ENCODE measurements at places on chromosomes 6 and 20. TPM values are rescaled to one million over a fixed set of nuclear protein-coding genes. Genes with fewer than 3 reads are reported as not detected.
A peak's percentile ranks its signal among the peaks of the same experiment; 100 is the strongest.

DNA sequence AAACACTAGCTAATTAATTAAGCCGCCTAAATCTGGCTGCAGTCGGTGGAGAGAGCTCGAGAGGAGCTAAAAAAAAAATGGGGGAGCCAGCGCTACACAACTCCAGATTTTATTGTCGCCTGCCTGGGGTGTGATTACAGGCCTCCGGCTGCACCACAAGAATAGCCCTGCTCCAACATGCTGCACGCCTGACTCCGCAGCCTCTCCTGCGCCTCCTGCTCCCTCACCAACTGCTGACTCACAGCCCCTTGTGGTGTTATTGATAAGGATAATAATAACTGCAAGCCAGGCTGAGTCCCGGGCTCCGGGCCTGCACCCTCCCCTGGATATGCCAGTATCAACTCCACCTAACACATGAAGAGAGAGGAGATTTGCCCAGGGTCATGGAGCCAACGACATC, 16.8 kb downstream of the SIRPA start:
- H3K4me3 ChIP-seq = no peak overlapping the region
- no peaks in the 10 kb centered on the region for H3K27me3 ChIP-seq

- no peak for DNase-seq
- H3K27ac ChIP-seq = no peak overlapping the region
- H3K36me3 ChIP-seq = no peaks in the 10 kb centered on the region
- no peak overlapping the region for H3K4me3 ChIP-seq
- peaks cover 1% of the 10 kb centered on the region for H3K27me3 ChIP-seq
These were observed 217.7 kb downstream of the FOXA2 start for GRCh38 chr20:22366631-22367030.

DNA sequence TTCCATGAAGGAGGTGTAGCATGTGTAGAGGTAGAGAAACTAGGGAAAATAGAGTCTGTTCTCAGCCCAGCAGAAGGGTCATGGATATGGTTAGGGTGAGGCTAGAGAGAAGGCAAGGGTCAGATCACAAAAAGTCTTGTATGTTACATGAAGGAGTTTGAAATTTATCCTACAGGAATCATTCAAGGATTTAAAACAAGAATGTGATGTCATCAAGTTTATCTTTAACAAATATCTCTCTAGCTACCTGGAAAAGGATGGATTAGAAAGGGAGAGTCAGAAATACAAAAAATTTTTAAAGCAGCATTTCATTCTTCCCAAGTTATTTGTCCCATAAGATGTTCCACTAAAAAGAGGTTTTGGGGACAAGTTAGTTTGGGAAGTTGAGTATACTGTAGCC, 4.4 kb upstream of the CHD6 start:
- no peaks in the 10 kb centered on the region for H3K27me3 ChIP-seq
- H3K36me3 ChIP-seq = no peaks in the 10 kb centered on the region
- DNase-seq = no peak

DDRGK1 gene
- 42.8 TPM for polyA plus RNA-seq

TP53TG5 gene
- polyA plus RNA-seq = not detected

DNA sequence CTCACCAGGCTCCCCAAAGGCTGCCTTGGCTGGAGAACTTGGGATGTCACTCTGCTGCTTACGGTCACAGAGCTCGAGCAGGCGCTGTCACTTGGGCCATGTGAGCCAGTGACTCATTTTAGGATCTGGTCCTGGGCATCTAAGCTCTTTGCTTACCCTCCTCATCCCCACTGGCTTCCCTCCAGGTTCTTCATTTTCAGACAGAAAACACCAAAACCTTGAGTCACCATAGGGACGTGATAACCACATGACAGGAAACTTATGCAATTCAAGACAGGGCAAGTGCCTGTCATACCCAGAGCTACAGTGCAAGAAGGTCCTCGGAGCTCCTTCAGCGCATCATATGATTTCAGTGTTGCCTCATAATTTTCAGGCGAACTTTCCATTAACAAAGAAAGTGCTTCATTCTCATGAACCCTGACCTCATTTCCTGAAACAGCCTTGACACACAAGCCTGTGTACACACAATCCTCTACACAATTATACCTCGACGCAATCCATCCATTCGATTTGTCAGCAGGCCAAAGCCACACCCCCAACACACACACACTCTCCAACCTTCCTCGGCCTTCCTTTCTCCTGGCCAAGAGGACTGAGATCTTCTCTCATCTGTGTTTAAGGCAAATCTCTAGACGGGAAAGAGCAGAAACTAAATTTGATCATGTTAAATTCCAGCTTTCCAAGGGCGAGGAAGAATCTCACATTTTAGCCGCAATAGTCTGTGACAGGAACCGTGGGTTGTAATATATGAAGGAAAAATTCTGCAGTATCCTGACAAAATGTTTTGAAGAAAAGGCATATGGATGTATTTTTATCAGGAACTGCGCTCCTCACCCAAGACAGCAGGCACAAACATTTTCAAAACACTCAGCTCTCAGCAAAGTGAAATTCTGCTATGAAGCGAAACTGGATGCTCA, 25.3 kb downstream of the TBC1D7 start:
- no peaks in the 10 kb centered on the region for H3K27me3 ChIP-seq
- peak overlapping the region; percentile 68 for H3K27ac ChIP-seq
- DNase-seq = peak; percentile 89

GRCh38 chr6:150466196-150466595, 97.4 kb downstream of the IYD start:
- no peaks in the 10 kb centered on the region for H3K4me1 ChIP-seq
- H3K27ac ChIP-seq = no peak overlapping the region
- no peak overlapping the region for H3K4me3 ChIP-seq
- DNase-seq = no peak
- H3K27me3 ChIP-seq = no peaks in the 10 kb centered on the region
- H3K36me3 ChIP-seq = no peaks in the 10 kb centered on the region

PRDM13 gene
- not detected for polyA plus RNA-seq

DNA sequence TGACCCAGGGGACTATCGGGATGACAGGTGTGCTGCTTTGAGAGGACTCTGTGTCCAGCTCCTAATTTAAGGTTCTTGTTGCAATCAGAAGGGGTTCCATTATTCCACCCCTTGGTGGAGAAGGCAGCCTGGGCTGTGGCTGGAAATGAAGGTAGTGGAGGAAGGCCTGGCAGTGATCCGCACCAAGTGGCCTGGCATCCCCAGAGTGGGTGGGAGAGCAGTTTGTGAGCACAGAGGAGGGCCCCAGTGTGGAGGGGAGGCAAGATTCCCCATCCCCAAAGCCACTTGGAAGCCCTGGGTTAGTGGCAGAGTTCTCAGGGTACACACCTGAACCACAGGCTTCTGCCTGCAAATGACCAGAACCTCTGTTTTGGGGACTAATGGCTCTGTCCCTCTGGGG, 2.3 kb downstream of the TGM3 start:
- no peaks in the 10 kb centered on the region for H3K36me3 ChIP-seq
- no peak overlapping the region for H3K4me3 ChIP-seq
- no peak for DNase-seq
- no peaks in the 10 kb centered on the region for H3K4me1 ChIP-seq
- H3K27me3 ChIP-seq = no peaks in the 10 kb centered on the region

TAGAP gene
- polyA plus RNA-seq = 2.5 TPM
